ENCODE measurements at places on chromosomes 11 and 22.

GRCh38 chr11:72369743-72370142, 64.6 kb downstream of the CLPB start:
- no peak for DNase-seq

- DNase-seq: no peak
Observed at GRCh38 chr11:114168691-114169090, 109.2 kb downstream of the ZBTB16 start.

DNA sequence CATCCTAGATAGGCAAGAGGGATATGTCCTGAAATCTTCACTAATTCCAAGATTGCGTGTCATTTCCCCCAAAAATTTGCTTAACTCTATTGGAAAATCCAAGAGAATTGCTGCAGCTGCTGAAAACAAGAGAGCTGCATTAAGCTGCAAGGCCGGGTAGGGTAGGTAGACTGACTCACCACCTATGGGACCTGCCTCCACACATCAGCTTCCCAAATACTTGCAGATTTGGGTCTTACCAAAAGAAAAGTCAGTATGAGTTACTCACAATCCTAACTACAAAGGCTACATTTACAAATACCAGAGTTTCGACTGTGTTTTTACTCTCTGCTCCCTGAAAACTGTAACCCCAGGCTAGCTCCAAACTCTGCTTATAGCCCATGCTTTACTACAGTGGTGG, 142.5 kb upstream of the TEAD1 start:
- DNase-seq: no peak

- DNase-seq: peak; percentile 79
Observed at GRCh38 chr11:64000026-64000739, 13.9 kb downstream of the OTUB1 start.

DNA sequence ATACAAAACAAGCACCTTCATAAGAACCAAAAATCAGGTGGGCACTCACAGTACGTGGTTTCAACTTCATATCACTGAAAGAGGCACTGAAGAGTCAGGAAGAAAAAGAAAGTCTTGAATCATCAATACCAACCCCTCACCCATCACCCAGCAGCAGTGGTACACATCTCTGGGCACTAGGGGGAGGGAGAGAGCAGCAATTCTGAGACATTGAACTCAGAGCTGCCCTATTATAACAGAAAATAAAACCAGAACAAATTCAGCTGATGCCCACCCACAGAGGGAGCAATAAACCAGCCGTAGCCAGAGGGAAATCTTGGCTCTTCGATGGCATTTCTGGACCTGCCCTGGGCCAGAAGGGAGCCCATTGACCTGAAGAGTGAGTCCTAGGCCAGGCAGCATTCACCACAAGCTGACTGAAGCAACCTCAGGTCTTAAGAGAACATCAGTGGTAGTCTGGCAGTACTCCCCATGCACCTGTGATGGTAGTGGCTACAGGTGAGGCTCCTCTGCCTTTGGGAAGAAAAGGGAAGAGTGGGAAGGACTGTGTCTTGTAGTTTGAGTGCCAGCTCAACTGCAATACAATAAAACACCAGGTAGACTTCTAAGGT, 42.2 kb upstream of the FAM181B start:
- DNase-seq: peak; percentile 57
